ENCODE measurements at places on chromosomes 12 and 14.

DNA sequence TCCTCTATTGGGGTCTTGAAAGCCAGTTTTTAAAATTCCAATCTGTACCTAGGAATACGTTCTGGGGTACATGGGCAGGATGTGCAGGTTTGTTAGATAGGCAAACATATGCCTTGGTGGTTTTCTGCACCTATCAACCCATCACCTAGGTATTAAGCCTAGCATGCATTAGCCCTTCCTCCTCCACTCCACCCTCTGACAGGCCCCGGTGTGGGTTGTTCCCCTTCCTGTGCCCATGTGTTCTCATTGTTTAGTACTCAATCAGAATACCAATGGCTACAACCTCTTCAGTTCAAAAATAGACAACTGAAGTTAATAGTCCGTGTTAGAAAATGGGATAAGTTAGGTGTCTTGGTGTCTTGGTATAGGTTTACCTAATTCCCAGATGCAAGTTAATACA, 3.4 kb downstream of the NTS start:
- DNase-seq, result no peak

DNA sequence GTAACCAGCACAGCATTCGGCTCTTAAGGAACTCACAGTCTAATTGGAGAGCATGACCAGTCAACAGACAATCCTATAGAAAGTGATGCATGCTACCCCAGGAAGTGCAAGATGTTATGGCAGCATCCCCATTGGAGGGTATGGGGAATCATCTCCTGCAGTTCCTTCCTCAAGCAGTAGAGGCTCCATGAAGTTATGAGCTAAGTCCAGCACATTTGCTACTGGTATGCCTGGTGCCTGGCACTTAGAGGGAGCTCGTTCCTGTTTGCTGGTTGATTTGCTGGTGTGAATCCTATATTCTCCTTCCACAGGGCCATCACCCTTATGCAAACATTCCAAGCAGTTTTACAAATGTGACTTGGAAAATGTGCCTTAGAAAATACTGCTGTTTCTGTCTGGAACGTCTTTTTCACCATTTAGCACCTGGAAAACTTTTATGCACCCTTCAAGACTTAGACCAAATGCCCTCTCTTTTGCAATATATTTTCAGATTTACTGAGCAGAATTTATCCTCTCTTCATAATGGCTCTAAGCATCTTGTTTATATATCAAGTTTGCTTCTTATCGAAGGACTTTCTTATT, 136.1 kb upstream of the WSCD2 start:
- peak; percentile 30 for DNase-seq

DNA sequence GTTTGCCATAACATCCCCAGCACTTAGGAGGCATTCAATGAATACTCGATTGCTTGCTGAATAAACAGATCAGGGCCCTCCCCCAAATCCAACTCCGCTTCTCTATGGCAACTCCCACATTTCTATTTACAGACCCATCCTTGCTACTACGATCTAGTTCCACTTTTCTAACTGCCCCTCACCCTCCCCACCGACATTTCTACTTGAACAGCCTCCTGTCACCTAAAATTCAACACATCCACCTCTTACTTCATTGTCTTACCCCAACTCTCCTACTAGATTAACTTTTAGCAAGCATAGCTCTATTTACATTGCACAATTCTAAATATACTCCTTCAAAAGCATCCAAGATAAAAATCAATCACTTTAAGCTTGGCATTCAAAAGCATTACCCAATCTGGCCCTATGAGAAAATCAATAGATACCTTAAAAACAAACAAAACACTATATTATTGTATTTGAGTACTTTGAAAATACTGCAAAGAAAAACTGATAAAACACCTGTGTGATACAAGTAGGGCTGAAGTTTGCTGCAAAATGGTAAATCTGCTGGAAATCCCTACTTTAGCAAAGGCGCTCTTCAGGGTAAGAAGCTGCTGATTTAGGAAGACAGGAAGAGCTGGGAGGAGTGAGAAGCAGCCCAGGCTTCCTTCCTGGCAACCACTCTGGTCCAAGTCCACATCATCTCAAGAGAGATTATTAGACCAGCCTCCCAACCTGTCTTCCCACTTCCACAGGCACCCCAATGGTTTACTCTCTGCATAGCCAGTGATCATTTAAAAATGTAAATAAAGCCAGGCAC, 96.4 kb downstream of the HECTD4 start:
- no peak for DNase-seq

- no peak for DNase-seq
Measured at GRCh38 chr14:73634011-73634833, 10.6 kb upstream of the DNAL1 start.

DNA sequence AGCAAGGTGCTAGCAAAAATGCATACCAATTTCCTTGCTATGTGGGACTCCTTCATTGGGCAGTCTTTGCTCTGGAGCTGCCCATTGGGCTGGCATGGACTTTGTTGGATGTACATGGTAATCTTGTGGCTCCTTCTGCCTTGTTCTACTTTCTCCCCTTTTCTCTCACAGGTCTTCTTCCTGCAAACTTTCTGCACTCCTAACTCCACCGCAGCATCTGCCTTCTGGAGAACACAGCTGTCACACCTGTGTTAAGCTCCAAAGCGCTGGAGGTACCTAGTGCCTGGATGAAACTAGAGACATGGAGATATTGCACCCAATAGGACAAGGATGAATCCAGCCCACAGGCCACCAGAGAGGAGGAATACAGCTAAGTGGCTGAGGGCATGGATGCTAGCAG, 60.7 kb upstream of the CCND2 start:
- no peak for DNase-seq

- DNase-seq, result peak; percentile 99
Measured at GRCh38 chr14:20986811-20987210, 3.0 kb upstream of the METTL17 start.

- DNase-seq, result no peak
Measured at GRCh38 chr12:2412305-2412643, 359.5 kb downstream of the CACNA1C start.
